ENCODE measurements at places on chromosomes 7 and 10.

DNA sequence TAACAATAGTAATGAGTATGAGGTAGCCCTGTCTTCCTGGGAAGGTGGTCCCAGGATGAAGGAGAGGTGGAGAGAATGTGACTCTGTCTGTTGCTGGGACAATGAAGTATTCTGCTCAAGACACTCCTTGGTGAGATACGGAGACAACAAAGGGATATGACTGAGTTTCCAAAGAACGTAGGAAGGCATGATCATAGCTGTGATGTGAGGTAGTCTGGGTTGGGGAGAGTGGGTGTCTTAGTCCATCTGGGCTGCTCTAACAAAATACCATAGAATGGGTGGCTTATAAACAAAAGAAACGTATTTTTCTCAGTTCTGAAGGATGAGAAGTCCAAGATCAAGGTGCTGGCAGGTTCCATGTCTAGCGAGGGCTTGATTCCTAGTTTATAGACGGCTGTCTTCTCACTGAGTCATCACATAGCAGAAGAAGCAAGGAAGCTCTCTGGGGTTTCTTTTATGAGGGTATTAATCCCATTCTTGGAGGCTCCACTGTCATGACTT is 84.9 kb upstream of the RHOBTB1 start:
- DNase-seq: no peak

DNA sequence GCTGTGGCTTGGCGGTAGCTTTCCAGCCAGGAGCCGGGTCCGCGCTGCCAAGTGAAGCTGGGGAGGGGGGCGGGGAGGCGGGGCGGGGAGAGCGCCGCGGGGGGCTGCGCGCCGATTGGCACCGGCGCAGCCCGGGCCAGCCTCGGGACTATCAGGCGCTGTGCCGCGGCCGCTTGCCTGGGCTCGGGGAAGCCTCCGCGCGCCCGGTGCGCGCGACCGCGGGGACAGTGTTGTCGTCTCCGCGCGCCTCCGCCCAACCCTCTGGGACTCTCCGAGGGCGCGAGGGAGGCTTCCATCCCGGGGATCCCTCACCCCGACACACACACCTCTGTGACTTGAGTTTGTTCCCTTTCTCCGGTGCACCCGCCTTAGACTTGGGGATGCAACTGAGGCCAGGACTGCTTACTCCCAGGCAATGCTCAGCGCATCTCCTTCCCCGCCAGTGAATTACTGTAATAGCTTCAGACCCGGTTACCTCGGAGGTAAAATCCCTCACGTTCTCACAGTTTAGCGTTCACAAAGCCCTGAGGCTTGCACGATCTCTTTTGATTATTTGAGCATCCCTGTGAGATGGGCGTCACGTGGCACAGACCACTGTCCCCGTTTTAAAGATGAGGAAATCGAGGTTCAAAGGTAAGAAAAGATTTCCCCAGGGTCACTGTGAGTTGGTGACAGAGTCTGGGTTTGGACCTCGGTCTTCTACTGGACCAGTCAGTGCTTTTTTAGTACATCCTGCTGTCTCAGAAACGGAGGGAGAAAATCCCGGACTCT is at the start of gene NKX1-2:
Gene NKX1-2, minus strand, starts transcription at position 24 of the 771 bp plus-strand sequence. CDS start 92 bp downstream, outside the sequence.
- DNase-seq: no peak

- no peak for DNase-seq
Observed at GRCh38 chr7:131540491-131541162, 15.8 kb downstream of the PODXL start.

- DNase-seq: no peak
Observed at GRCh38 chr7:1055956-1056784, 11.8 kb downstream of the GPR146 start.

DNA sequence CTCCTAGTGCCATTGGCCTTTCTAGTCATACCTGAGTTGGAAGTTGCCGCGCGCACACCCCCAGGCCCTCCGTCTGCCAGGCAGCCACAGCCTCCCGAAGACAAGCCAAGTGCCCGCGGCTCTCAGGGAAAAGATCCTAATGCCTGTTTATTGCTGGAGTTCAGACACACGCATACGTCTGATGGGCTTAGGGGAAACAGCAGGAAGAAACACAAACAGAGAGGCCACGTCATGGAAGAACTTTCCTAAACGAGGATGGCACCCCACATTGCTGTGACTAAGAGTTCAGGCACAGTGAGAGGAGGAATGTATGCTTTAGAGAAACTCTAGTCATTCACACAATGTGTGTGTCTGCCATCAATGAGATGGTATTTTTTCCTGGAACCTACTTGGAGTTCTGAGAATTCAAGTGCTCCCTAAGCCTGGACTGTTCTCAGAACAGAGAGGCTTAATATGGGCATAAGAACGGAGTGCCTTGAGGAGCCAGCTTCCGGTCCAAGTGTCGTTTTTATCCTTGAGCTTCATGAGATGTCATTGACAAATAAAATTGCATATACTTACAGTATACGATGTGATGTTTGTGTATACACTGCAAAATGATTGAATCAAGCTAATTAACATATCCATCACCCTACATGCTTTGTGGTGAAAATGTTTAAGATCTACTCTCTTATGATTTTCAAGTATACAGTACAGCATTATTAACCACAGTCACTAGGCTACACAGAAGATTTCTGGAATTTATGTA is 11.6 kb upstream of the RBP3 start:
- DNase-seq: no peak

DNA sequence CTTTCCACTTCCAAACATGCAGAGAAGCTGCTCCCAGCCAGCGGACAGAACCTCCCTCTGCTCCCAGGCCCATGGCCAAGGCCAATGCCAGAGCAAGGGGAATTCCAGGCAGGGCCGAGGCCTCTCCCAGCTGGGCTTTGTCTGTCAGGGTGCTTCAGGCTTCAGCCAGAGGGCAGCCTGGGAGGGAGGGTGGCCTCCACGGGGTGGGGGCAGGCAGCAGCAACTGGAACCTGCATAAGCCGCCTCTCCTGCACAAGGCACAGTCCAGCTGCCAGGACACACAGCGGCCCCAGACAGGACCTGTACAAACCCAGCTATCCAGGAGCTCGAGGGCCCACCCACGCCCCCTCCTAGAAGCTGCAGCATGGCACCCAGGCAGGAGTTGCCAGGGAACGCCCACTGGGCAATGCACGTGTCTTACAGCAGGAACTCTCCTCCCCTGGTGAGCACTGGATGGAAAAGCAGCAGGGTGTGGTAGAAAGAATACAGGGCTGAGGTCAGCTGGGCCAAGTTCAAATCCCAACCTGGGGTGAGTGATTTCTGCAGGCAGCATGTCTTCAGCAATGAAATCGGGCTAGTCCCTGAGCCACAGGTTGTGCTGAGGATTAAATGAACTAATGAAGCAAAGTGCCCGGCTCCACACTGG is 7.6 kb downstream of the FAM53B start:
- no peak for DNase-seq

DNA sequence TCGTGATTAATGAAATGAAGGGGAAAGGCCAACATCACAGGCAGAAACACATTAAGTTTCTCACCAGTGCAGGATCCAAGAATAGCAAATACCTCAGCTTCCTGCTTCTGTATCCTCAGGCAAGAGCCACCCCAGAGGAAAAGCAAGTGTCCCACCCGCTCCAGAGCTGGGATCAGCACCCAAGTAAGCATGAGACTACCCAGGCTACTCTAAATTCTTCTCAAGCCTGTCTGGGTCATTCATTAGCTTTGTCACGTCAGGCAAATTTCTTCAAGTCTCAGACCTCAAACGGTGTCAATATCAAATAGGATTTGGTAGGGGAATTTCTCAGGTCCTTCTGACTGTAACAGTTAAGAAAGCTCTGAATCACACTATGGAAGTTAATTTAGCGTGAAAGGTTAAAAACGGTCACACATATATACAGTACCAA is 59.0 kb downstream of the GNA12 start:
- no peak for DNase-seq

DNA sequence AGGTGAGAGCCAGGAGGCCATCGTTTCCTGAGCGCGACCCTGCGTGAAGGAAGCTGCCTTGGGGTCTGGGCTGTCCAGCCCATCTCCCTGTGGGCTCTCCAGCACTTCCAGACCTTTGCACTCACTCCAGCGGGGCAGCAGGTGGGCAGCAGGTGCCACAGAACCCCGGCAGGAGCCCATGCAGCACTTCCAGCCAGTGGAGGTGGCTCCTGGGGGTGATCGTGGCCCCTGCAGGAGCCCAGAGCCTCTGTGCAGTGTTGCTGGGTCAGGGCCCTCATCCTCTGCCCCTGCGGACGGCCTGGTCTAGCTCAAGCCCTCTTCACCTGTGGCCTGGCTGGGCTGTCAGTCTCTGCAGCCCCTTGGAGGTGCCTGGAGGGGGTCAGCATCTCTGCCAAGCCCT is 59.9 kb downstream of the PWWP2B start:
- DNase-seq: no peak

DNA sequence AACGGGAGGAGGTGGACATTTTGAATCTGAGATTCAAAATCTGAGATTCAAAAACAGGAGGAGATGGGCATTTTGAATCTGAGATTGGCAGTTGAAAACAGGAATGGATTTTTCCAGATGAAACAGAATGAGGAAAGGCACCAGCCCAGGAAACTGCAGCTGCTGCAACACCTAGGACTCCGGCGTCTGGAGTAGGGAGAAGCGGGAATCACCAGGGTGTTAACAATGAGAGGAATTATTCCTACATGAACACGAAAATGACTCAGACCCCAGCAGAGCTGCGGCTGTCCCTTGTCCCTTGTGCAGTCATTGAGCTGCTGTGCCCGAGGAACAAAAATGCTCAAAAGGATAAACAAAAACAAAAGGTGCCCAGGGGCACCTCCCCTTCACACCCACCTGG is 59.9 kb upstream of the KAT6B start:
- DNase-seq: no peak
